ENCODE measurements at places on chromosomes 2 and 18.

DNA sequence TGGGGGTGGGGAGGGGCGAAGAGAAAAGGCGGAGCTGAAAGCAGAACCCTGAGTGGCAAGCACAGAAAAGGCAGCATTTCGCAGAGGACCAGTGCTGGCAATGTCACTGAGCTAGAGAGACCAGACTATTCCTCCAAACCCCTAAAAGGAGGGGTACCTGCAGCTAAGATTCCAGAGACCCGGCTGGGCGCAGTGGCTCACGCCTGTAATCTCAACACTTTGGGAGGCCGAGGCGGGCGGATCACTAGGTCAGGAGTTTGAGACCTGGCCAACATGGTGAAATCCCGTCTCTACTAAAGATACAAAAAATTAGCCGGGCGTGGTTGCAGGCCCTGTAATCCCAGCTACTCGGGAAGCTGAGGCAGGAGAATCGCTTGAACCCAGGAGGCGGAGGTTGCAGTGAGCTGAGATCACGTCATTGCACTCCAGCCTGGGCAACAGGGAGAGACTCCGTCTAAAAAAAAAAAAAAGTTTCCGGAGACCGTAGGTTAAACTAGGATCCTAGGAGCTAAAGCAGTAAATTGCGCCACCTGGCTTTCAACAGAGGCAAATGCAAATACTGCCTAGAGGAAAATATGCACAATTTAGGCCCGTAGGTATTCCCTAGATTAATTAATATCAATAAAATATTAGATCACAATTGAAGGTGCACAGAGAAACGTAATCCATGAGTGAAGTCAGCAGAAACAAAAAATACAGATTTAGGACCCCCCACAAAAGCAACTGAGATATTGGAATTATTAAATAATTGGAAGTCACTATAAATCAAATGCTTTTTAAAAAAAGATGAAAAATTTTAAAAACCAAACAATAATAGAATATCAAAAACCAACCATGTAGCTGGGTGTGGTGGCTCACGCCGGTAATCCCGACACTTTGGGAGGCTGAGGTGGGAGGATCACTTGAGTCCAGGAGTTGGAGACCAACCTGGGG is 4.9 kb downstream of the UCN start:
- no peak for DNase-seq

DNA sequence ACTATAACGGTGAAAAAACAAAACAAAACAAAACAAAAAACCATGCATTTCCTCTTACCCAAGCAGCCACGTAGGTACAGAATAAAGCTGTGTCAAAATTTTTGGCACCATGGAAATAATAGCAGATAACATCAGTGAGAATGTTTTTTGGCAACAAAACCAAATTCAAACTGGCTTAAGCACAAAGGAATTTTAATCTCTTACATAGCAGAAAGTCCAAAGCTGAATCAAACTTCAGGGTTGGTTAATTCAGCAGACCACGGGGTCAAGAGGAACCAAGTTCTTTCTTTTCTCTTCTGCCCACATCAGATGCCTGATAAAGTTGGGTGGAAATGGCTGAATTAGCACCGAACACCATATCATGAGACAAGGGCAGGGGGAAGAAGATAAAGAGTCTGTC is 129.5 kb downstream of the PAX3 start:
- peak; percentile 49 for DNase-seq

- no peak for DNase-seq
Observed at GRCh38 chr2:13942111-13942510, 690.4 kb upstream of the LRATD1 start.

DNA sequence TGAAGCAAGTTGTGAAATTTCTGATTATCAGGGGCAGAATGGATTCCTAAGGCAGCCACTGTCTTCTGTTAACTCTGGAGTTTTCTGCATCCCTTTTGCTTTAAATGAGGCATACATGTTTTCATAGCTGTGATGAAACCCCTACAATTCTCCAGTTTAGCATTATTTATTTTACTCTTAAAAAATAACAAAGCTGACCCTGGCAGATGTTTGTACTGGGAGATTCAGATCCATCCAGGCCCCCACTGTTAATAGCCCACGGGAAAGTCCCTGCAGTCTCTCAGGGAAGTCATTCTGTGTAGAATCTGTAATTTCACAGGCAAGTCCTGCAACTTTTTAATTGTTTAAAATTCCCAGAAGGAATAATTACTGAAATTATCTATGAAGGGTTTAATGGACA is 353 bp upstream of the SULT1C4 start:
- DNase-seq, result no peak

- no peak for DNase-seq
Observed at GRCh38 chr2:109270505-109271312, 141.7 kb downstream of the SH3RF3 start.

GRCh38 chr18:25494888-25495287 is 142.9 kb upstream of the ZNF521 start:
- DNase-seq, result no peak

Measured in GM04503 (cell line).